H54 (cell line): ENCODE measurements at places on chromosomes 1 and 21.

GRCh38 chr1:61089741-61090140 lies 7.4 kb downstream of the NFIA start:
- DNase-seq: no peak

GRCh38 chr1:182147136-182147820 lies 85.8 kb upstream of the ZNF648 start:
- no peak for DNase-seq

- no peak for DNase-seq
Observed at GRCh38 chr1:59986516-59987310, 60.1 kb upstream of the CYP2J2 start.

DNA sequence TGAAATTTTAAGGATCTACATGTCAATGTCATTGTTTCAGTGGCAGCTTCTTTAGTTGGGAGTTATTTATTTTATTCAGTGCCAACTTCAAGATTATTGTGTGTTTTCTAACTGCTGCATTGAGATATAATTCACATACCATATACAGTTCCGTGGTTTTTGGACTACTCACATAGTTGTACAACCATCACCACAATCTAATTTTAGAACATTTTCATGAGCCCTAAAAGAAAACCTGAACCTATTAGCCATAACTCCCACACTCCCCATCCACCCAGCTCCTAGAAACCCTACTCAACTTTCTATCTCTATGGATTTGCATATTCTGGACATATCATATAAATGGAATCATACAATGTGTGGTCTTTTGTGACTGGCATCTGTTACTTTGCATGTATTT lies 220.0 kb downstream of the LRRC40 start:
- DNase-seq: no peak

DNA sequence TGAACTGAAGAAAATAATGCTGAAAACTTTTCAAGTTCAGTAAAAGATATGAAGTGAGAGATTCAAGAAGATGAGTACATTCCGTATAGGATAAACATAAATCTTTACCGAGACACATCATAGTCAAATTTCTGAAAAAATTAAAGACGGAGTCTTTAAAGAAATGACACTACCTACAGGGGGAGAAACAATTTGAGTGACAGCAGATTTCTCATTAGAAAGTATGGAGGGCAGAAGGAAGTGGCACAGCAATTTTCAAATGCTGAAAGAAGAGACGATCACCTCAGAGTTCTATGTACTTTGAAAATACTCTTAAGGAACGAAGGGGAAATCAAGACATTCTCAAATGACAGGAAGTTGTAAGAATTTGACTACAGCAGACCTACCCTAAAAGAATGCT lies 271.2 kb downstream of the ZP4 start:
- DNase-seq: no peak

DNA sequence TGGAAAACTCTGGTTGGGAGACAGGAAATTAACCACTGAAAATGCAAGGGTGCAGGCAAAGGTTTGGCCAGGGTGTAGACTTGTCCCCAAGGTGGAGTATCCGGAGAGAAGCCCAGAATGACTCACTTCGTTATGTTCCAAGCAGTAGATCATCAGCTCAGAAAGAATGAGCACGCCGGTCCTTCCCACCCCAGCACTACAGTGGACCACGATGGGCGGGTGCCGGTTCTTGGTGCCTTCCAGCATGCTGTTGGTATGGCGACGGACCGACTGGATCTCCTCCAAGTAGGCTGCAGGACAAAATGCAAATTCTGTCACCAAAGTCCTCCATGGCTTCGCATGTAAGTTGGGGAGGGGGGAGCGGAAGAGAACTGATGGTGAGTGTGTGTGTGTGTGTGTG lies 83.4 kb downstream of the SMYD2 start:
- DNase-seq: no peak

- no peak for DNase-seq
Observed at GRCh38 chr1:40421431-40422384, 28.6 kb upstream of the ZFP69B start.

DNA sequence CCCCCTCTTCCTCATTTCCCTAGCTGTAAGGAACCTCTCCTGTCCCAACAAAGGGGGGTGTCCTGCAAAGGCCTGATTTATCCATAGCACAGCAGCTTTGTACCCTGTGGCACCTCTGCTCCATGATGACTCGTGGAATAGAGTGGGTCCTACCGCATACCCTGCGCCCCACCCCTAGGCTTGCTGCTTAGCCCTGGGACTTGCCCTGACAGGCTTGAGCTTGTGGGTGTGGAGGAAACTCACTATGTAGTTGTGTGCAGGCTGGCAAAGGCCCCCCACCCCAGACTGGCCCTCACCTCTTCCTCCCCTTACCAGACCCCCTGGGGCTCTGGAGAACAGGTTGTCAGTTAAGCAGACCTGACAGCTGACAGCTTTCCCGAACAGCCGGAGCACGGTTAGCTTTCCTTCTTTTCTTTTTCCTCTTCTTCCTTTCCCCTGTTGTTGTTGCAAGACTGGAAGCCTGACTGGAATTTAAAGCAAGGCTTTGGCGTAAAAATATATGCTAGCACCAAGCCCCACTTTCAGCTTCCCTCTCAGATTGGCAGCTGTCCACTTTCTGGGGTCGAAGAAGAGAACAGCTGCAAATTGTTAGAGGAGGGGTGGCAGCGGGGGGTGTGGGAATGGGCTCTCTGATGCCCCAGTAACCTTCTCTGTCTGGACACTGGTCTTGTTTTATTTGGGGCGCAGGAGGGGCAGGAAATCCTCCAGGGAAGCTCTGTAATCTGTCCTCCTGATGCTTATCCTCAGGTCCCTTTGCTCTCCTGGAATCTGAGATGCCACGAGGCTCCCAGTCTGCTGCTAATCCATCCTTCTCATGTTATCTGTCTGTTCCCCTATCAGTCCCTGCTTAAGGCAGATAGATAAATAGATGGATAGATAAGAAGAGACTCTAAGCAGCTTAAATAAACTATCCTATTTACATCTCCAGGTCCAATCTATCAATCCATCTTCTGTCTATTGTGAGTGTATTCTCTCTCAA lies 134.6 kb downstream of the BRINP2 start:
- no peak for DNase-seq

DNA sequence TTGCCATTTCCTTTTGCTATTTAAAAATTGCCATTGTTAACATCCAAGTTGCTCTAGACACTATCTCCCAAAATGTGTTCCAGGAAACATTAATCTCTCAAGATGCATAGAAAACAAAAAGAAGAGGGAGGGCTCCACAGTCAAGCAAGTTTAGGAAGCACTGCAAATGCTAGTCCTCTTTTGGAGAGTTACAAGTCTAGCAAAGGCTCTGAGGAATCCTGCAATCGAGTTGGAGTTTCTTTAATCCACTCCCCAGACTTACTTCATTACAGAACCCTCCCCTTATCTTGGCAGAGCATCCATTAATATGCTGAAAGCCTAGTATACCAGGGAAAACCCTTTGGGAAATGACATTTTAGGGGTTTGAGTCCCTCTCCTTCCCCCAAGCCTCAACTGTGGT lies 147.9 kb downstream of the SYF2 start:
- no peak for DNase-seq

DNA sequence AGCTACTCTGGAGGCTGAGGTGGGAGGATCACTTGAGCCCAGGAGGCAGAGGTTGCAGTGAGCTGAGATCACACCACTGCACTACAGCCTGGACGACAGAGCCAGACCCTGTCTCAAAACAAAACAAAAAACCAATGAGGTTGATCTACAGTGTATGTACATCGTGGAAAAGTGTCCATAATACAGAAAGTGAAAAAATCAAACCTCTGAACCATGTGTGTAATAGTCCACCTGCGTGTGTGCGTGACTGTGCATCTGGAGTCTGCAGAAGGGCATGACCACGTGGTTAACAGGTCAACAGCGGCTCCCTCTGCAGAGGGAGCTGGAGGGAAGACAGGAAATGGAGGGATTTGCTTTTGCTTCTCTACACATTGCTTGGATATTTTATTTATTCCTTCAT lies 32.4 kb upstream of the ENO1 start:
- DNase-seq: no peak

GRCh38 chr1:195278644-195279043 lies 1329.6 kb downstream of the KCNT2 start:
- DNase-seq: no peak

- DNase-seq: no peak
Observed at GRCh38 chr1:53336146-53336545, 8.3 kb upstream of the LRP8 start.

DNA sequence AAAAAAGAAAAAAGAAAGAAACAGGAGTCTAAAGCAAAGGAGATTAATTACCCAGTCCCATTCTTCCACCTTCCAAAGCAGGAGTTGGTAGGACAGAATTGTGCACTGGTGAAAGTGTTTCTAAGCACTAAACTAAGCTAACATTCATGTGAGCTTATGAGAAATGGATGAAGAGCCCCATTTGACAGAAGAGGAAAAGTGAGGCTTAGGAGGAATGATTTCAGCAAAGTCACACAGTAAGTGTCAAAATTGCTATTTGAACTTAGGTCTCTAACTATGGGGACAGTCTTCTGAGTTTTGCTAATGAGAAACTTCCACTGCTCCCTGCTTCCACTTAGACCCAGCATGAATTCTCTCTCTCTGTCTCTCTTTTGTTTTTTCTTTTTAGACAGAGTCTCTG lies 18.7 kb downstream of the LCK start:
- DNase-seq: no peak

- no peak for DNase-seq
Observed at GRCh38 chr1:152965853-152966252, 4.6 kb upstream of the SPRR4 start.

DNA sequence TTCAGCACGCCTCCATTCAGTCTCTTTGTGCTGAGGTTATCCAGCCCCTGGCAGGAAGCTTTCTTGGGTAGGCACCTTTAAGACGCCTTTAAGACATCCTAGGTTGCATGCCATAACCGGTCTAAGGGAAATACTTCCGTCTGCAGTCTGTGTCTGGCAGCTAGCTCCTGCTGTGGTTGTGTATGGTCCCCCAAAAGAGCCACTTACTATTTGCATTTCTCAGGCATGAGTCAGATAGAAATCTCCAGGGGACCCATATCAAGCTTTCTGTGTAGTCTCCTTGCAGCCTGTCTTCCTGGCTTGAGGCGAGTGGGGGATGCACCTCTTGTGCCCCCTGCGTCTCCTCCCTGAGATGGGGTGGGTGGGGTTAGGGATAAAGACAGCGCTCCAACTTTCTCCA lies 10.0 kb upstream of the RYR2 start:
- DNase-seq: peak; percentile 39

GRCh38 chr1:58883037-58883887 lies 99.4 kb upstream of the JUN start:
- DNase-seq: peak; percentile 58

DNA sequence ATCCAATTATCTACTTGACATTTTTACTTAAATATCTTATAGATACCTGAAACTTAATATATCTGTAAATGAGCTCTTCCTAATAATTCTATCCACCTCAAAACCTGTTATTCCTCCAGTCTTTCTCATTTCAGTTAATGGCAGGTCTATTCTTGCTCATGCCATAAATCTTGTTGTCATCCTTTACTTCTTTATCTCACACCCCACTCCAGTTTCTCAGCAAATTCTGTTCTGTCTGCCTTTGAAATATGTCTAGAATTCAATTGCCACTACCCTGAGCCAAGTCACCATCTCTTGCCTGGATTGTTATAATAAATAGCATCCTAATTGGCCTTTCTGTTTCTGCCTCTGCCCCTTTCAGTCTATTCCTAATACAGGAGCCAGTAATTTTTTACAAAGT lies 105.8 kb downstream of the MAN1A2 start:
- no peak for DNase-seq

DNA sequence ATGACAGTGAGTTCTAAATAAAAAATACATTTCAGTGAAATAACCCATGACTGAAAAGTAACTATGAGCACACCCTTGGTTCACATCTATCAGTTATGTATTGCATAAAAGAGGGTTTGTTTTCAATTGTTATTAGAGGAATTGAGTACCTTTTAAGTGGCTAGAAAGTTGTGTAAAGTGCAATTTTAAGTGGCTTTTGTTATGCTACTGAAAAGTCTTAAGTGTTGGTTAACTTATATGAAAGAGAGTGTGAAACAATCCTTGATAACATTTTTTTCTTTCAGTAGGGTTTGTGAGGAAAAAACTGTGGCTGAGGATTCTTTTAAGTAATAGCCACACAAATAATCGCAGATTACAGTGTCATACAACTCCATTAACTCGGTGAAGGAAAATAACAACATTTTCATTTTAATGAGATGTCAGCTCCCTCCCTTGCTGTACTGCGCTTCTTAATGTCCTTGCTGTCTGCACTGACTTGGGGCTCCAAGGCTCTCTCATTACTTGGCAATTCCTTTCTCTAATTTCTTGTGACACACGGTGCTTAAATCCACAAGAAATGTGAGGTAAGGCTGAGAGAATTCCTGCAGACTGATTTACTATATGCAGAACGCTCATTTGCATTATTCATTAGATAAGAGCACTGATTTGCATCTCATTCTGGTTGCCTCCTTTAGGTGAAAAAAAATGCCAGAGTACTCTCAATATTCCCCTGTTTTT lies 40.6 kb downstream of the NTNG1 start:
- no peak for DNase-seq

DNA sequence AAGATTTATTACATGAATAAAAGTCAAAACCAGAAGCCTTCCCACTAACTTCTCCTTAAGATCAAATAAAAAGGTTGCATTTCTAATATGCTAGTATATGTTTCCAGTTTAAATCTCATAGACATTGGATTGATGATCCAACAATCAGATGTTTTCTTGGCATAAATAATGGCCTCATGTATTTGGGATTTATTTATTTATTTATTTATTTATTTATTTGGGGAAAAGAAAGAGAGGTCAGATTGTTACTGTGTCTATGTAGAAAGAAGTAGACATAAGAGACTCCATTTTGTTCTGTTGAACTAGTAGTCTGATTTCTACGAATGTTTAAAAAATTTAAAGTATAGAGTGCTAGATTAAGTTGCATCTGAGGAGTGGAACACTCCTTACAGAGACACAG lies 422.4 kb downstream of the ADGRL2 start:
- DNase-seq: no peak

- DNase-seq: no peak
Observed at GRCh38 chr1:178367151-178367550, 129.6 kb downstream of the CLEC20A start.

DNA sequence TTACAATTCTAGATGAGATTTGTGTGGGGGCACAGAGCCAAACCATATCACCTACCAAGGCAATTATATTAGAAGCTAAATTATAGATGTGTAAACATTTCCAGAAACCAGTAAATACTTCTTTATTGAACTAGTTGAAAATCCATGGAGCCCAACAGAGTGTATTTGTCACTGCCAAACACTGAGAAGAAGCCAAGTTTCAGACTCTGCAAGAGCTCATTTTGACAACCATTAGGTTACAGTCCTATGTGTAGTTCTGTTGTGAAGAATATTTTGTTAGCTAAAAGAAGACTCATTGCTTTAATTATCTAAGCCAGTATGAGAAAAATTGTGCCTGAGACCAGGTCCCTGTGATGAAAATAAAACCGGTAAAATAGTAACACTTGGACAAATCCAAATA lies 358.9 kb upstream of the SGIP1 start:
- DNase-seq: no peak

GRCh38 chr1:39293375-39294070 lies 89.0 kb downstream of the MACF1 start:
- no peak for DNase-seq

GRCh38 chr1:21782868-21783678 lies at the start of gene USP48:
Gene USP48, minus strand, starts transcription at chr1:21783149. Its CDS starts 192 bp downstream, at chr1:21782957.
- peak; percentile 56 for DNase-seq
